HS-5 (cell line): ENCODE measurements at places on chromosomes 6 and 20.
A peak's percentile ranks its signal among the peaks of the same experiment; 100 is the strongest.

DNA sequence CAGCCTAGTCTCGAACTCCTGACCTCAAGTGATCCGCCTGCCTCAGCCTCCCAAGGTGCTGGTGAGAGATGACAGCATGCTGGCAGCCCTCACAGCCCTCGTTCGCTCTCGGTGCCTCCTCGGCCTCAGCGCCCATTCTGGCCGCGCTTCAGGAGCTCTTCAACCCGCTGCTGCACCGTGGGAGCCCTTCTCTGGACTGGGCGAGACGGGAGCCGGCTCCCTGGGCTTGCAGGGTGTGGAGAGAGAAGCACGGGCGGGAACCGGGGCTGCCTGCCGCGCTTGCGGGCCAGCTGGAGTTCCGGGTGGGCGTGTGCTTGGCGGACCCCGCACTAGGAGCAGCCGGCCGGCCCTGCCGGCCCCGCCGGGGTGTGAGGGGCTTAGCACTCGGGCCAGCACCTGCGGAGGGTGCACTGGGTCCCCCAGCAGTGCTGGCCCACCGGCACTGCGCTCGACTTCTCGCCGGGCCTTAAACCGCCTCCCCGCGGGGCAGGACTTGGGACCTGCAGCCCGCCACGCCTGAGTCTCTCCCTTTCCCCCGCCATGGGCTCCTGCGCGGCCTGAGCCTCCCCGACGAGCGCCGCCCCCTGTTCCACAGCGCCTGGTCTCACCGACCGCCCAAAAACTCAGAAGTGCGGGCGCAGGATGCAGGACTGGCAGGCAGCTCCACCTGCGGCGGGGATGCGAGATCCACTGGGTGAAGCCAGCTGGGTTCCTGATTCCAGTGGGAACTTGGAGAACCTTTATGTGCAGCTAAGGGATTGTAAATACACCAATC, 31.5 kb upstream of the RANBP9 start:
- no peak for DNase-seq

GRCh38 chr6:99611148-99611547, 4.5 kb downstream of the PRDM13 start:
- no peak for DNase-seq

DNA sequence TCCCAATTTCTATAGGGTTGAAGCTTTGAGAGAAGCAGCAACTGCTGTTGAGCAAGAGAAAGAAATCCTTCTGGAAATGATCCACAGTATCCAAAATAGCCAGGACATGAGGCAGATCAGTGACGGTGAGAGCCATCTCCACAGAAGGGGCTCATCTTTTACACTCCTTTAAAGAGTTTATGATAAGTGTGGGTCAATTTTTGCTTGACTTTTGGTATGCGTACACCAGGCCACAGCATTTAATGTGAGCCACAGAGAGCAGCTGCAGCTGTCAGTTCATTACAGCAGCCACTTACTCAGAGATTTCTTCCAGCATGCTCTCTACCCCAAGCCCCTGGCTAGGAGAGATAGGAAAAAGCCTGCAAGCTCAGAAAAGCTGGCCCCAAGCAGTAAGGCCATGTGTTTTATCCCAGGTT, 9.9 kb downstream of the BAG2 start:
- no peak for DNase-seq

DNA sequence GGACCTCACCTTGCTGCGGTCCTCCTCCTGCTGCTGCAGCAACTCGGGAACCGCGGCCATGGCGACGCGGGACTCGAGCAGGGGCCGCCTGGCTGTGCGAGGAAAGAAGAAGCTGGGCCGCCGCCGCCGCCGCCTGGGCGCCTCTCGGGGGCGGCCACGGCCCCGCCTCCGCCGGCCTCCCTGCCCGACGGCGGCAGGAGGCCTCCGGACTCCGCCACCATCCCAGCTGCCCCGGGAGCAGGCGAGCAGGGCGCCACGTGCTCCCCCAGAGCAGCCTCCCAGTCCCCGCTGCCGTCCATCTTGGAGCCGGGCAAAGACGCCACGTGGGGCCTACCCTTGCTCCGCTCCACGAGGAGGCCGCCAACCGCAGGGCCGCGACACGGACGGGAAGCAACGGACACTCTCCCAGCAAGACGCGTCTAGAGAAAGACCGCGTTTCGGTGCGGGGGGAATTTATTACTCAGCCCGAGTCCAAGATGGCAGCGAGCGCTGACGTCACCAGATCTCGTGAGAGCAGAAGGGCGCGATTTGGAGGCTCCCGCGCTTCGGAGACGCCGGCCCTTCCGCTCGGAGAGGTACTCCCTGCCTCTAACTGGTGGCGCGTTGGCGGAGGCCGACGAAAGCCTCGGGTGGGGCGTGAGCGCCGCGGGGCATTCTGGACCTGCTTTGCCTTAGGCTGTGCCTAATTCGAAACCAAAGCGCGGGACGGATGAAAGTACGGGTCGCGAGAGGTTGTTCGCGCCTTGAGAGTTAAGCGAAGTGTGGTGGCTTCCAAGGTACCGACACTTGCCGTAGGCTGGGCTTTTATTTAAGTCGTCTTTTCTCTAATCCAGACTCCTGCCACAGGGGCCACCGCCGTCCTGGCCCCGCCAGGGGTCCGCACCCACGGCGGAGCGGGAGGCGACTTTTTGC, at the start of the genes MGME1 and SNX5:
Gene MGME1 (plus strand): TSS at position 653 of the 912 bp plus-strand sequence. CDS start 842 bp downstream, outside the sequence.
Gene SNX5 (minus strand): TSS at position 429 of the 912 bp plus-strand sequence. CDS start 369 bp downstream, at position 60.
- peak; percentile 92 for DNase-seq

GRCh38 chr6:13614126-13614925, 809 bp upstream of the NOL7 start:
- peak; percentile 18 for DNase-seq

DNA sequence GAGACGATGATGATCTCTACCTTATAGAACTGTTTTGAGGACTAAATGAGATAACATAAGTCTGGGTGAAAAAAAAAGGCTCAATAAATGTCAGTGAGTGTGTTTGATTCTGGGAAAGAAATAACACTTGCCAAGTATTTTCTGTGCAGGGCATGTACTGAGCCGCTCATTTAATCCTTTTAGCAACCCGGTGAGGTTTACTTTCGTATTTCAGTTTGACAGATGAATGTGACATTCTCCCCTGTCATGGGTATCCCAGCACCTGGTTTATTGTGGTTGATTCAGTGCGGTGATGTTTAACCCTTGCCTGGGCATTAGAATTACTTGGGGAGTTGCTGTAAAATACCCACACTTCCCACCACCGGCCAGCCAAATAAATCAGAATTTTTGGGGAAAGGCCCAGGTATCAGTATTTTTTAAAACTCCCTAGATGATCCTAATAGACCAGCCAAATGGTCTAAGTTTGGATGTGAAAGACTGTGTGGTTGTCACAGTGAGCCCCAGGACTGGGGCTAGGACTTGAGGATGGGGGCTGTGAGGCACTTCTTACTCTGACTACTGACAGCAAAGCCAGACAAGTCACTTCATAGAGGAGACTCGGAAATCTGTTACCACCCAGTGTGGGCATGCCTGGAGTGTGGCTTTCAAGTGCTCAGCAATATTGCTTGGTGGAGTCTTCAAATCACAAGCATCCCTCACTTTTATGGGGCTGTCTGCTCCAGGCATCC, 100.2 kb upstream of the KCNG1 start:
- no peak for DNase-seq

GRCh38 chr6:142943711-142944123, 1.3 kb downstream of the HIVEP2 start:
- DNase-seq = no peak

GRCh38 chr6:30798494-30798893, 54.1 kb upstream of the IER3 start:
- DNase-seq = no peak

- no peak for DNase-seq
Observed at GRCh38 chr6:44224965-44225305, 1.5 kb downstream of the SLC29A1 start.

DNA sequence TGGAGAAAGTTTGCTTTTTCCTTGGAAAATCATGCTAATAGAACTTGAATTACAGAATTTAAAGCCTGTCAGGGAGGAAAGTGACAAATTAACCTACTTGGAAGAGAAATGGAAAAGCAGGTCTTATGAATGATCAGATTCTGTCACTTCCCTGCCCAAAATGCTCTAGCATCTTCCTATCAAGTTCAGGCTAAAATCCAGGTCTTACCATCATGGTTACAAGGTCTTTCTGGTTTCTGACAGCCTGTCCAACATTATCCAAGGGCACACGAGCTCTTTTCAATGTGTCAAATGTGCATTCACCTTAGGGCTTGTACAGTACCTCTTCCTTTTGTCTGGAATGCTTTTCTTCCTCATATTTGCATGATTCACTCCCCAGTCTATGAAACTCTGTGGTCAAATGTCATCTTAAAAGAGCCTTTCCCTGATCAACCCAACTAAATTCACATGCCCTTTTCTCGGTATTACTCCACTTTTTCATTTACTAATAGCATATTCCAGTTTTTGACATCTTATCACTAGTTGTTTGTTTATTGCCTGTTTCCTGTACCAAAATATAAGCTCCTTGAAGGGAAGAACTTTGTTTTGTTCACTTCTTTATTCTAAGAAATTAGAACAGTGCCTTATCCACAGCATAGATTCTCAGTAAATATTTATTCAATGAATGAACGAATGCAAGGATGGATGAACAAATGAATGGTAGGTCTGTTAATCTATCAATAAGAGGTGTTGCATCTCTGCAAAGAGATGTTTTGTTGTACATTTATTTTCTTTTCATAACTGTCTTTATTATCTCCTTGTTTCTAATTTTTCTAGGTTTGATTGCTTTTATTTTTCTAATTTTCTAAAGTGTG, 139.5 kb downstream of the BCAS1 start:
- DNase-seq = peak; percentile 94

DNA sequence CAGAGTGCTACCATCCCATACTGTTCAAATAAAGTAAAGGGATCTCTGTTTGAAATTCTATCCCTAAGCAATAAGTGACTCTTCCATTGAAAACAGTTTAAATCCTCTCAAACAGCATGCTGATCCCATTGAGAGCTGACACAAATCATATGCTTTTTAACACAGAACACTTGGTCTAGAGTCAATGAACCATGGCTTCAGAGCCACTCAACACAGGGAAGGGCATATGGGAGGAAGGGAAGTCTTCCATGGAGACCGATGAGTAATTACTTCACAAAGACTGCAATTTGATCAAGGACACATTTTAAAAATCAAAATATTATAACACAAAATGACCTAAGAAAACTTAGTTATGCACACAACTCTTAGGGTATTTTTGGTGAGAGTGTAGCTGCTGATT, 1073.0 kb upstream of the MAP3K7 start:
- no peak for DNase-seq

GRCh38 chr6:12767016-12767415, 50.4 kb downstream of the PHACTR1 start:
- no peak for DNase-seq

GRCh38 chr20:9059931-9060330, 9.0 kb upstream of the PLCB4 start:
- no peak for DNase-seq

- no peak for DNase-seq
Observed at GRCh38 chr6:3711776-3712175, 39.7 kb downstream of the PXDC1 start.

GRCh38 chr6:112800916-112801315, 453.8 kb downstream of the RFPL4B start:
- no peak for DNase-seq

DNA sequence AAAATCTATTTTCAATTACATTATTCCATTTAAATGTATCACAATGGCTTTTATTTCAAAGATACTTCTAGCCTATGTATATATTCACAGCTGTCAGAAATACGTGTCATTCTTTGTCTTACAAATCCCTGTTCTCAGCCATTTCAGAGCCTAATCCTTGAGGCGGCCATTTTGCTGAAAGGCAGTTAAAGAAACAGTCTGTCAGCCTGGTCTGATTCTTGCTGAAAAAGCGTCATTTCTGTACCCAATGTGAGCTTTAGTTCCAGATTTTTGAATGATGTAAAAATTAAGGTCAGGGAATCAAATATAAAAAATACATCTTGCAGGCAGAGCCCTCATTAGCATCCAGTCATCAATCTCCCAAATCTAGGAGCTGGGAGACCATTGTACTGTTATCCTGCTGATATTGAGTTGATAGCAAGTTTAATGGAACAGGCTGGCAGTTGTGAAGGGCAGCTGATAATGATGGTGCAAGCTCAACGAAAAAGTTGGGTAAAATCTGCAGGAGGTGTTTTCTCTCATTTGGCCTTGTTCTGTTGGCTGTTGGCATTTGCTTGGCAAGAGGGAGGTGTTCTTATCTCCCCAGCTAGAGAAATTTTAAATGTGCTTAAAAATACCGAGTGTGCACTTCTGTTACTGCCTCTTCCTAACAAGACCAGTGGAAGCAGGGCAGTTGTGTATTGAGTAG, 314.8 kb downstream of the SOX4 start:
- no peak for DNase-seq

GRCh38 chr20:12718619-12719018, 290.2 kb upstream of the SPTLC3 start:
- DNase-seq = no peak

DNA sequence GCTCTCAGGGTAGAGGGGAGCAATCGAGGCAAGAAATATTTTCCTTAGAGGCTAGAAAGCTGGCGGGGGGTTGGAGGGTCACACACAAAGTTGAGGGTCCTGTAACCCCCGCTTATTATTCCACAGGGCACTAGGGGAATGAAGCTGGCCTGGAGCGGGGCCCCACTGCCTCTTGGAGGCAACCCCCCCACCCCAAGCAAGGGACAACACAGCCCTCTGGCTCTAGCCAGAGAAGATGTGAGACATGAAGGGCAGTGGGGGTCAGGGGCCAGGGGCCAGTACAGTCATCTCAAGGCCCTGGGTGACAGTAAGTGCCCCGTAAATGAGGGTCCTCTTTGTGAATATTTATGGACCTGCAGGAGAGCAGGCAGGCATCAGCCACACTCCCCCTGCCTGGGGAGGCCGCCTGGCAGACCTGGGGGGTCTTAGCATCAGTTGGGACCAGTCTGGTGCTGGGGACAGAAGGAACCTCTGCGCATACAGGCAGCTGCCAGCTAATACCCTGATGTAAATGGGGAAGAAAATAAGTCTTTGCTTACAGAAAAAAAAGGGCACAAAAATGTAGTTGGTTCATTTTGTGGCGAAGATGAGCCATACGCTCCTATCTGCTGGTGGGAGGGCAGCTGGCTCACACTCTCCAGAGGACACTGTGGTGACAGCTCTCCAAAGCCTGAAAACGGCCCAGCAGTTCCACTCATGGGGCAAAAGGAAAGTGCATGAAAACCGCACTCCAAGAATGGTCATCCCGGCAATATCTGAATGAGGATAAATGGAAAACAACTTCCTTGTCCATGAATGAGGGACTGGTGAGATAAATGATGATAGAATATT, 21.9 kb downstream of the SPATA2 start:
- no peak for DNase-seq

- DNase-seq = no peak
Observed at GRCh38 chr20:36394340-36394965, 88.3 kb downstream of the DLGAP4 start.

GRCh38 chr6:83193747-83194566, 800 bp downstream of the RWDD2A start:
- DNase-seq = no peak

- DNase-seq = no peak
Observed at GRCh38 chr6:96460052-96460700, 61.4 kb upstream of the UFL1 start.
